Right ventricle myocardium inferior (tissue), 1 donor: ENCODE measurements at places on chromosomes 5 and 9.
A peak's percentile ranks its signal among the peaks of the same experiment; 100 is the strongest.

DNA sequence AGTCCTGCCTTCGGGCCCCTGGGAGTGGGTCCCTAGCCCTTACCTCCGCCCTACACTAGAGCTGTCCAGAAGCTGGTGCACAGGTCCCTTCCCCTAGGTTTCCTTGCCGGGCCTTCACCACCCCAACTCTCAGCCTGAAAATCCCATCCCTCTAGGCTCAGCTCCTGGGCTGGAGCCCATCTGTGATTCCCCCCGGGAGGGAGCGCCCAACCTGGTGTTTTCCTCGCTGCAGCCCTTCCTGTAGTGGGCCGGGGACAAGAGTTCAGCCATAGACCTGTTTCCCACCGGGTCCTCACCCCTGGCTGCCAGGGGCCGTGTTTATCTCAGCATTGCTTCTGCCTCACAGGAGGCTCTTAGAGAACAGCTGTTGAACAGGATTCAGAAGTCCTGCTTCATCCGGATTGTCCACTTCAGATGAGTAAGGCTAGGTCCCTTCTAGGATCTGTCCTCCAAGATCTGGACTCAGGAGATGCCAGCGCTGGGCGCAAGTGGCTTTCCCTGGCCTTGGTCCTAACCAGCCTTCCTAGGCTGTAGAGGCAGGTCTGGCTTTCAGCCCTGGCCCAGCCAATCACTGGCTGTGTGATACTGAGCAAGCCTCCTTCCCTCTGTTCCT is 965 bp downstream of the GLIPR2 start:
- peak; percentile 79 for DNase-seq

GRCh38 chr9:100426530-100427365 is at the start of gene MSANTD3:
Gene MSANTD3, plus strand, starts transcription at chr9:100427143. Its CDS starts 14,796 bp downstream, at chr9:100441939.
- DNase-seq, result peak; percentile 77

GRCh38 chr5:127586811-127587210 is 62.1 kb upstream of the CTXN3 start:
- no peak for DNase-seq

DNA sequence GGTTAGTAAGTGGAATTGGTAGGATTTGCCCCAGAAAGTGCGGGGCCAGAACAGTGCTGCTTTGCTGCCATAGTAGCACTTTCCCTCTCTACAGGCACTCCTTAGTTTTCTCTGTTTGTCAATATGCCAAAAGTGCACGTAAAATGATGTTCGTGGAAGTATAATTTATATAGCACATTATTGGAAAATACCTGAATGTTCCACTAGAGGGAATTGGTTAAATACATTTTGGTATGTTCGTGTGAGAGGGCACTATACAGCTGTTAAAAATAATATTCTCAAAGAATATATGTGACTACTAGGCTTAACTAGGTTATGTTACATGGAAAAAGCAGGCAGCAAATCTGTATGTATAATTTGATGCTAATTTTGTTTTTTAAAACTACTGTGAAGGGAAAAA is 184.0 kb upstream of the GDNF start:
- no peak for DNase-seq

- DNase-seq, result no peak
These were observed 95.8 kb downstream of the PLPP1 start for GRCh38 chr5:55438998-55439397.
